ENCODE measurements at places on chromosomes 12 and 14. TPM values are rescaled to one million over a fixed set of nuclear protein-coding genes. Genes with fewer than 3 reads are reported as not detected.

- no peak for DNase-seq
Measured at GRCh38 chr12:57129321-57129842, 1.1 kb downstream of the LRP1 start.

DNA sequence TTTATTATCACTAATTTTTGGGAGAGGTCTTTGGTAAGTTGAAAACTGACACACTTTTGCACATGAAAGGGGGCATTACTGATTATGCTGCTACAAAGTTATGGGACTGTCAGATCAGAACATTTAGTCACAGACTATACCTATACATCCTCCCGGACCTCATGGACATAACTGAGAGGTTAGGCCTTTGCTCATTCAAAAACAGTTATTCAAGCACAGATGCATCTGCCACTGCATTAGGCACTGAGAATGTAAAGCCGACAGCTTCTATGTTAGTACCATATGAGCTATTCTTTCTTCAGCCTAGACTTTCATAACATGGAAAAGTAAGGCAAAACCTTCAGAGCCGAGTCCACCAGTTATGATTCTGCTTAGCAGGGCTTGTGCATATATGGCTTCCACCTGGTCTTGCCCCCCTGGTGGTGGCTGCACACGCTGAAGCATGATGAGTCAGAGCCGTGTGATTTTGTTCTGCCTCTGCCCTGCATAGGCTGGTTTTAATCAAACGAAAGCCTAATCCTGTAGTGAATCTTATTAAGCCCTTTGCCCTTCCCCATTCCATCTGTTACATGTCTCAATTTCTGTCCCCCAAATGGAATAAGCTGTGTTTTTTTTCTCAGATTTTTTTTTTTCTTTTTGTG lies 21.8 kb upstream of the RNU6-8 start:
- DNase-seq: no peak

DNA sequence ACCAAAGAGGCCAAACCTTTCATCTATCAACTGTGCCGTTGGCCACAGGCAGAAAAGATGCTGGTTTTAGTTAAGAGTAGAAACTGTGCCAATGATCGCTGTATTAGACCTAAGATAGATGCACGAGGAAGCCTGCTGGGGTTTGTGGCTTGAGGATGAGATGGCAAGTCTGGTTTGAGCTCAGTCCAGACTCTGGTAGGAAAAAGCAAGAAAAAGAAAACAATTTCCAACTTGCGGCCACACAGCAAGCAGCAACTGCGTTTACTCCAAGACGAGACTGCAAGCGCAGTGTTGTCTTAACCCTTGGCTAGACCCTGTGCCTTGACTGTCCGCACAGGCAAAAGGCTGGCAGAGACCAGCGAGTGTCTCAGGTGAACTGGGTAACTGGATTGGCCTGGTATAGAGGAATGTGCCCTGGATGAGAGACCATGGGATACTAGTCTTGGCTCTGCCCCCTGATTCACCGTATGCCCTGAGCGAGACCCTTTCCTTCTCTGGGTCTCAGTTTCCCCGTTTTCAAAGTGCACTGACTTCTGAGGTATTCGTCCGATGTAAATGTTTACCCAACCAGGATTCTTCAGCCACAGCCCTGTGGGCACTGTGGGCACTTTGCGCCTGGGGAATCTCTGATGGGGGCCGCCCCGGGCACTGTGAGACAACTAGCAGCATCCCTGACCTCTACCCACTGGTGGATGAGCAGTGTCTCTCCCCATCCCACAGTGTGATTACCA lies 113.4 kb downstream of the DICER1 start:
- DNase-seq: peak; percentile 2

- no peak for DNase-seq
Measured at GRCh38 chr14:92411941-92412340, 89.0 kb downstream of the SLC24A4 start.

DNA sequence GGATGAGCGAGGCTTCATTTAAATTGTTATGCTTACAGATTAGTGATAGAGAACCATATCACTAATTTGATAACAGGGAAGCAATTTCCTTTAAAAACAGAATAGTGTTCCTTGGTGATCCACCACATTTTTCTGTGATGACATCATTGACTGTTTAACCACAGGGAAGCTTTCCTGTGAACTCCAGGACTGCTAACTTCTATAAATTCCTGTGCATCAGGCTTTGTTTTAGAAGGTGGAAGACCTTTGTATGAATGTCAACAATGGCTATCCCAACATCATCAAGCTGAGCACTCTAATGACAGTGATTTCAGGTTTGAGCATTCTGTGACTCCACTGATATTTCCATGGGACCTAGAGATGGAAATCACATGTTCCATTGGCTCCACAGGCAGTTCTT lies 177.1 kb downstream of the RMST start:
- no peak for DNase-seq

GRCh38 chr12:77339610-77340009 lies 274.2 kb upstream of the E2F7 start:
- no peak for DNase-seq

GRCh38 chr12:43957732-43958372 lies 122.0 kb downstream of the TMEM117 start:
- DNase-seq: no peak

DNA sequence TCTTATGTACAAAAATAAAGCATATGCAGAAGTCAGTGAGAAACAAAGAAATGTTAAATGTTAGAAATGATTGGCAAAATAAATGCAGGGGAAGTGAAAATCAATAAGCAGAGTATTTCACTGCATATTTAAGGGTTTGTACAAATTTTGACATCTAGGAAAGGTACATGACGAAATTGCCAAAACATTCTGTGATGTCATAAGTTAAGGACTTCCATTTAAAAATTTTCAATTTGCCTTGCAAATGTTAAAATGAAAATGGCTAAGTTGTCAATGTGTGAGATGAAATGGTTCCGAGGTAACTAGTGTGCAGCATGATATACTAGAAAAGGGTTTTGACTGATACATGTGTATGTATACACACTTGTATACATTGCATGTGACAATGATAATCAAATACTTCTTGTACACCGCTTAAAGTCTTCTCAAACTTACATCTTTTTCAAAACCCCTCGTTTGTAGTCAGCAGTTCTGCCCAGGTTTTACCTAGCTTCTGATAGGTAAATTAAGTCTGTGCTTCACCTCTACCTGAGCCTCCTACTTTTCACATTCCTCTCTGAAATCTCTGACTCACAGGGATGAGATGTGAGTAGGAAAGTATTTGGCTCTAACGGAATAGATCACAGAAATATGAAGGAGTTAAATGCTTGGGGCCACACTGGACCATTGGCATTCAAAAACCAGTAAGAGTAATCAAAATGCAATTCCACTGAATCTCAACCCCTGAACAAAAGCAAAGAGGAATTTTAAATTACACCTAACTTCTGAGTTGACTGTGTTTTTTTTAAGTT lies 442.4 kb upstream of the FOXG1 start:
- DNase-seq: no peak

DNA sequence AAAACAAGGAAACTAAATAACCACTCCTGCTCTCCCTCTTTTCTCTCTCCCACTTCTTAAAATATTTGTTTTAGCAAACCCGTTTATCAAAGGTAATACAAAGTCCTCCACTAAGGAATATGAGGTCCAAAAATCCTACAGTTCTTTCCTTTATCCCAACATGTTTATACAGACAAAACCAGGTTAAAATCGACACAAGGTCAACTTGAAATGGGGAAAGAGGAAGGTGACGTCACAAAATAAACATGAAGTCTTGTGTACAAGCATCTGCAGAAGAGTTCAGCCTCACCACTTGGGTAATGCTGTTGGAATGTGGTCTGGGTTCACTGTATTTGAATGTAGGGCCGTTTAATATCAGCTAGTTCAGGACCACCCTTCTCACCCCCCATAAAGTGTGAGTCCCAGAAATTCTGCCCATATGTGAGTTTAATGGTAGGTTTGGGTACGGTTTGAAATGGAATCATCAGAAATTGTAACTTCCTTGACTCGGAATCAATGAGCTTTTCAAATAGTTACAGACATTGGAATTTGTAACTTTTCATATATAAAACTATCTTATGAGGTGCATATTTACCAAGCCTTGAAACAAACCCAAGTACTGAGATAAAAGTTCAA lies 120.0 kb upstream of the SLC38A2 start:
- DNase-seq: no peak

- no peak for DNase-seq
Measured at GRCh38 chr14:79605849-79606248, 605.5 kb downstream of the DIO2 start.

DNA sequence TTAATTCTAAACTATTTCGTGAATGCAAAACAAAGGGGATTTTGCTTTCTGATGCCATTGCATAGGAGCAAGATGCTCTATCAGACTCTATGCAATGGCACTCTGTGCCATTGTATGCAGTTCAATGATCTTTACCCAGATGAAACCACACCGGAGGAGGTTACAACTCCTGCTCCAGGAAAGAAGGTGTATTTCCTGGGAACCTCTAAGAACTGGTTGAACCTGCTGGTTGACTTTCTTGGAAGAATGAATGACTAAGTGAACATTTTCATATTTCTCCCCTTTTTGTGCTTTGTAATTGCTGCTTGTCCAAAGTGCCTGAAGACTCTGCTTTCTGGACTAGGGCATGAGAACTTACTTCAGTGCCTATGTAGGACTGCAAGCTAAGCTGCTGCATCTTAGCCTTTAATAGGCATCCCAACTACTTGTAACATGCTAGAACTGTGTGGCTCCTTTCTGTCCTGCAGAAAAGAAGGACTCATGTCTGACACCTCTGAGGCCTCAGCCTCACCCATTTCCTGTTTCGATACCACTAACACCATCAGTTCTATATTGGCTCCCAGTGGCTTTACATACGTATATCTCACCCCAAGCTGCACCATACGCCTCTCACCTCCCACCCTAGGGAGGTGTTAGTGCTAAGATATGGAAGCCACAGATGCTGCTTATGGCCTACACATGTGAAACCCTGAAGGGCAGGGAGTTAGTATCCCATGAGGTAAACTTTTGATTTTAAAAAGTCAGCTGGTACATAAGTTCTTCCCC lies 193.5 kb upstream of the CNOT2 start:
- DNase-seq: no peak

DNA sequence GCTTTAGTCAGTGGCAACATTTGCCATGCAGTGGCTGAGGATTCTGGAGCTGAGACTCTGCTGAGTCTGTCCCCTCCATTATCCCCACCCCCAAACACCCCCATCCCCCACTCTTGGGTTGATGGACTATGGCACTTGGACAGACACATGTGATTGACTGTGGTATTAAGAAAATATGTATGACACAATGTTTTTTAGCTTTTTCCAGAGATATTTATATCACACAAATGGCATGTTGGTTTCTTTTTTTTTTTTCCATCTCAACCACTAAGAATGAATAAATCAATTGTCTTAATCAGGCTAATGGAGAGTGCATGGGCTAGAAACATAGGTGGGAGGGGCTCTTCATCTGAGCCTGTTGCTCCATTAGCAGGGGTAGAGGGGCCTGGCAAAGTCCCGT lies 30.7 kb upstream of the MAP1LC3B2 start:
- DNase-seq: no peak

DNA sequence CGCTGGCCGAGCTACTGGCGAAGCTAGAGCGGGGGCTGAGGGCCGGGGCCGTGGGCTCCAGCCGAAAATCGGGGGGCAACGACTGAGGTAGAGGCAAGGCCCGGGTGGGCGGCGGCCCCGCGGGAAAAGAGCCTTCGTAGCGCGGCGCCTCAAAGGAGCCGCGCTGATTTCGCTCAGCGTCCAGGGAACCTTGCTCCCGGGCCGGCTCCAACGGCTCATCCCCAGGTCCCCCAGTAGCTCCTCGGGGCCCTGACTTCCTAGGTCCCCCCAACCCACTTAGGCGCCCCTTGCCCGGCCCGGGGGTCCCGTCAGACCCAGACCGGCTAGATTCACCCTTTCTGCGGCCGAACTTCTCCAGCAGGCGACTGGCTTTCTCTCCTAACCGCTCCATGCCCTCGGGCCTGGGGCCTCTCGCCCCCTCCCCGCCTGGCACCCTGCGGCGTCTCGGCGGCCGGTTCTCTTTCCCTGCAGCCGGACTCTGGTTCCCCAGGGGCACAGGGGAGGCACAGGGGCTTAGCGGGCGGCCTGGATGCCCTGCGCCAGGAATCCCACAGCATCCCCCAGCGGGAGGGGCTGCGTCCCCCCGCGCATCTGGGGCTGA lies 375 bp downstream of the AJUBA start:
- DNase-seq: no peak

CACNA2D4 gene
- 14.7 TPM for total RNA-seq

CIDEB gene
- 22.3 TPM for total RNA-seq

RDH16 gene
- total RNA-seq: not detected

RBMS2 gene
- 11.7 TPM for total RNA-seq

PTGER2 gene
- total RNA-seq: 5.8 TPM

Data from Peyer's patch (tissue), 4 donors.